ENCODE measurements at places on chromosomes 5 and 9. TPM values are rescaled to one million over a fixed set of nuclear protein-coding genes. Genes with fewer than 3 reads are reported as not detected.

Gene STOML2
- 169 TPM for total RNA-seq

DNA sequence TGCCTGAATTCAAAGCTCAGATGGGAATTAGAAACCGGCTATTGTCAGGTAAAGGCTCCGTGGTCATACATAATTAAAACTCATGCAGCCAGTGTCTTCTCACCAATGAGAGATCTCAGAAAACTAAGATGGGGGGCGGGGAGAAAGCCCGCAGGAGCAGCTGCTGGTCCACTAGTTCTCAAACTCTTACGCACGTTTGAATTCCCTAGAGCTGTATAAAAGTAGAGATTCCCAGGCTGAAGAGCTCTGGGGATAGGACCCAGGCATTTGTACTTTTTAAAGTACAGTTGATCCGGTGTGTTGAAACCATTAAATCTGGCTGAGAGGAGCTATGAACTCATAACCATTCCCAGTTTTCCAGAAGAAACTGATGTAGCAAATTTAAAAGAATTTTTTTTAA, 68.5 kb downstream of the FRMD3 start:
- no peak for DNase-seq

- no peak for DNase-seq
These were observed 345.9 kb upstream of the NUDT12 start for GRCh38 chr5:103908336-103909080.

Gene SLC45A2
- total RNA-seq, result not detected

DNA sequence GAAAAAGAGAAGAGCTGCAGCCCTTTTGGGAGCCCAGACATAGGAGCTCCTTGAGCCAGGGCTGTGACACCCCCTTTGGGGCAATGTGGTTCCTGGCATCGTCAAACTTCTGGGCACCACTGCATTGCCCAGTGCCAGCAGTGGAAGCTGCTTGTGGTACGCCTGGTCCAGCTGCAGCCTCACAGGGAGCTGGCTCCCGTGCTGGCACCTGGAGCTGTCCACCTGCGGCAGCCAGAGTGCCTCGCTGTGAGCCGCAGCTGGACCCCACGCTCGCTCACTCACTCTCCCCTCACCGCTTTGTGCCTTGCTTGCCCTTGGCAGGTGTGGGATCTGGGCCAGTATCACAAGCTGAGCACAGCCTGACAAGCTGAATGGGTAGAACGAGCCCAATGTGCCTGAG, 1150.8 kb upstream of the CDH6 start:
- DNase-seq, result no peak

Gene TAF11L3
- total RNA-seq, result not detected

- no peak for DNase-seq
These were observed 41.8 kb downstream of the ARHGAP26 start for GRCh38 chr5:142811866-142812557.

DNA sequence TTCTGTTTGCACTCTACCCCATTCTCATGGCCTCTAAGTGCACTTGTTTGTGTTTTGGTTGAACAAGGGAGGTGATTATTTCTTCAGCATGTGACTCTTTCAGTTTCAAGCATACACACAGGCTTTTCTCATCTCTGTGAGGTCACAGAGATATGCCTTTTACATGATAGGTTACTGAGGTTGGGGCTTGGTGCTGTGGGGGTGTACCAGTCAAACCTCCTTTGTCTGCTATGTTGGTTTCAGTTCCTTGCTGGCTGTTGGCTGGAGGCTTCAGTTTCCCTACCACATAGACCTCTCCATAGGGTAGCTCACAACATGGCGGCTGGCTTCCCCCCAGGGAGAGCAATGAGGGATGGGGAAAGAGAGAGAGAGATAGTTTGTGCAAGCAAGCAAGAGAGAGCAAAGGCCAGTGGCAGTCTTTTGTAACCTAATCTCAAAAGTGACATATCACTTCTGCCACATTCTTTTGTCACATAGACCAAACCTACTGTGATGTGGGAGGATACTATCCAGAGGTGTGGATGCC, 96.7 kb upstream of the SEMA6A start:
- DNase-seq, result no peak

Gene ZNF618
- total RNA-seq, result 0.23 TPM

DNA sequence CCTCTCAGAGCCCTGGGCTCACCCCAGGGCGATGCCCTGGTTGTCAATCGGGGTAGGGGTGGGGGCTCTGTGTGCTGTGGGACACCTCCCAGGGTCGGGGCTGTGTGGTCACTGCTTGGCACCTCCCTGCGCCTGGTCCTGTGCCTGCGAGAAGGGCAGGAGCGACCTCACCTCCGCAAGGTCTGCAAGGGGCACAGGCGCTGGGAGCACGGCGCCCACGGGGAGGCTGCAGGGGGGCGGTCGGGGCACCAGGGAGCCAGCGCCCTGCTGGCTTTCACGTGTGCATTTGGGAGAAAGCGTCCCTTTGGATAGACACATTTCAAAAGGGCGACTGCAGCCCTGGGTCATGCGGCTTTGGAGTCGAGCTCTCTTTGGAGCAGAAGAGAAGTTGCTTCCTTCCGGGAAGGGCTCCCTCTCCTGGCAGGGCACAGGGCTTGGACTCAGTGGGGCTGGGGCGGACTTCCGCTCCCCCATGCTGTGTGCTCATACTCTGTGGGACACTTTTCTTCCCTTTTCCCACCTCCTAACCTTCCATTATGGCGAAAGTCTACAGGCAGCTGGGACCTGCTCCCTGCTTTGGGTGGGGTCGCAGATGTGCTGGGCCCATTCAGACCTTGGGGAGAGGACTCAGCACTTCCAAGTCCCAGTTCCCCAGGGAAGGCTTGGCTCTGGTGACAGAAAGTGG, 52.9 kb upstream of the SLC28A3 start:
- DNase-seq, result no peak

Gene ZNF300
- total RNA-seq, result 0.79 TPM

GRCh38 chr5:172802567-172803176, 31.4 kb upstream of the ERGIC1 start:
- DNase-seq, result no peak

Gene CCDC183
- 0.46 TPM for total RNA-seq

Gene FOXD1
- total RNA-seq, result 0.55 TPM

Gene DBN1
- total RNA-seq, result 98.8 TPM

- no peak for DNase-seq
These were observed 312.4 kb downstream of the DOCK8 start for GRCh38 chr9:526904-527591.

- DNase-seq, result no peak
These were observed 311.1 kb upstream of the CLINT1 start for GRCh38 chr5:158170060-158170459.

DNA sequence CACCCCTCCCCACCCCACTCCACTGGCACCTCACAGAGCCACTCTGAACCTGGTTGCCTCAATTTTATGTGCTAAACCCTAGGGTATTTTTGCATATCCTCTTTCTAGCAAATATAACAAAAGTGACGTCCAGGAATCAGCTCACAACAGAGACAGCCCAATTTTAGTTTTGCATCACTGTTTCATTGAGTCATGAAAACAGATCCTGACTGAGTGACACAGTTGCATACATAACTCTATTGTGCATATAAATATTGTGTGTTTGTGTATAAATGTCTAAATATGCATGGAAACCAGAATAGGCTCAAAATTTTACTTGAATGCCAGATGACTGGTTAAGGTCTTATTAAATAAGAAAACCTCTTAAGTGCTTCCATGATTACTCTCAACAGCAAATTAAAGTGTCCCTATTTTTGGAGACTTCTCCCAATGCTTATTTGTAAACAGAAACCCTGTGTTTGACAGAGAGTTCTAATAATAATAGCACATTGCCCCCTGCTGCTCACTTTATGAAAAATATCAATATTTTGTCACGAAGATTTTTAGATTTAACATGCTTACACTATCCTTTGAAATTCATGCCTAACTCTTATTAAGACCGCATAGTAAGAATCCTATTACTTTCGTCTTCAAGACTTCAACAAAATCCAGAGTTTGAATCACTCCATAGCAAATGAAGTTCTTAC, 75.5 kb upstream of the PRRC1 start:
- no peak for DNase-seq
